ENCODE measurements at places on chromosomes 11 and 22. TPM values are rescaled to one million over a fixed set of nuclear protein-coding genes. Genes with fewer than 3 reads are reported as not detected.

- no peak for DNase-seq
Measured at GRCh38 chr11:76073724-76074123, 132.6 kb downstream of the WNT11 start.

- peak; percentile 89 for DNase-seq
Measured at GRCh38 chr11:72591785-72592502, 82.3 kb downstream of the PDE2A start.

DNA sequence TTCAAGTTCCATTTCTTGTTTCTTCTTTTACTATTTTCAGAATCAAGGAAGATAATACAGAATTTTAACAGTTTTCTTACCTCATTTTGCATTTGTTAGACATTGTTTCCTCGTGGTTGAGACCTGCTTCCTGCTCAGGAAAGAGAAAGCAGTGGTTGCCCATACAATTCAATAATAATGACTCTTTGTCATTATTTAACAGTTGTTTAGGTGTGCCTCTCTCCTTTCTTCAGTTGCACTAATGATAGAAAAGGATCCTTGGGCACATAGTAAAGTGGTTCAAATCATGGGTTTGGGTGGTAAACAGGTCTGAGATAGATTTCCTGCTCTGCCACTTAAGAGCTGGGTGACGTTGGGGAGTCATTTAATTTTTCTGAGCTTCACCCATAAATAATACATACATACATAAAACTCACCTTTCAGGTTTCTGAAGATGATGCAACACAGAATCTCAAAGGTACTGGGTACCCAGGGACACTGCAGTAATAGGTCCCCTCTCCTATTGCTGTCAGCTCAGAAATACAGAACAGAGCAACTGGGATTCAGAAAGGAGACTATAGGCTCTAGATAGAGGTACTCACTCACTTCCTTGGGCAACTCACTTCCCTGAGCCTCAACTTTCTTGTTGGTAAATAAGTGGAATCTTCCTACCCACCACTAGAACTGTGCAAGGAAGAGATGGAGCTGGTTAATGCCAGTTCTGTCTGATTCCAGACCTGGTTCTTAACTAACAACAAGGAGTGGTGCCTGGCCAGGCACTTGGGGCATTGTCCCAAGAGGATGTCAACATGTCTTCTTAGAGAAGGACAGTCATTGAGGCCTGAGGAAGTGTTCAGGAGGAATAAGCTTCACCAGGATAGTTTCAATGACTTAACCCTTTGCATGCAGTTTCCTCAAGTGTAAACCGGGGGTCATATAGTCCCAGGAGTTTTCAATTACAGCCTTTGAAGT, 34.9 kb downstream of the CD44 start:
- DNase-seq, result no peak

GRCh38 chr22:42562279-42562678, 8.5 kb downstream of the SERHL2 start:
- DNase-seq, result no peak

DNA sequence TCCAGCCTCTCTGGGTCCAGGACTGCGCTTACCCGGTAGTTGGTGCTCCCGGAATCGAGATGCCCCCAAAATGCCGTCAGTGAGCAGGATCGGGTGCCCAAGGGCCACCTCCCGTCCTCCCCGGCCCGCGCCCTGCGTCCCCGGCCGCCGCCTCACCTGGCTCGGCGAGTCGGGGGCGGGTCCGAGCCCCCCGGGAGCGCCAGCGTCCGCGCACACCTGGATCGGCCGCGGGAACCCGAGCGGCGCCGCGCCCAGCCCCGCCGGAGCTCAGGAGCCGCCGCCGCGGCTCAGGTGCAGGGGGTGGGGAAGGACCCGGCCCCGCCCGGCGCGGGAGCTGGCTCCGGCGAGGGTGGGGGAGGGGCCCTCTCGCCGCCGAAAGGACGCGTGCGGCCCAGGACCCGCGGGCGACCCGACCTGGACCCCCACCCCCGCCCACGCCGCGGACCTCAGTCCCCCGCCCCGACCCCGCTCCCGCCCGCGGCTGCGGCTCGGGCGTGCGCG, at the start of gene SHANK2:
Gene SHANK2, minus strand, starts transcription at position 309 of the 501 bp plus-strand sequence. CDS start 105,251 bp downstream, outside the sequence.
- no peak for DNase-seq

- peak; percentile 69 for DNase-seq
Measured at GRCh38 chr22:32528984-32529982, 54.7 kb downstream of the FBXO7 start.

DNA sequence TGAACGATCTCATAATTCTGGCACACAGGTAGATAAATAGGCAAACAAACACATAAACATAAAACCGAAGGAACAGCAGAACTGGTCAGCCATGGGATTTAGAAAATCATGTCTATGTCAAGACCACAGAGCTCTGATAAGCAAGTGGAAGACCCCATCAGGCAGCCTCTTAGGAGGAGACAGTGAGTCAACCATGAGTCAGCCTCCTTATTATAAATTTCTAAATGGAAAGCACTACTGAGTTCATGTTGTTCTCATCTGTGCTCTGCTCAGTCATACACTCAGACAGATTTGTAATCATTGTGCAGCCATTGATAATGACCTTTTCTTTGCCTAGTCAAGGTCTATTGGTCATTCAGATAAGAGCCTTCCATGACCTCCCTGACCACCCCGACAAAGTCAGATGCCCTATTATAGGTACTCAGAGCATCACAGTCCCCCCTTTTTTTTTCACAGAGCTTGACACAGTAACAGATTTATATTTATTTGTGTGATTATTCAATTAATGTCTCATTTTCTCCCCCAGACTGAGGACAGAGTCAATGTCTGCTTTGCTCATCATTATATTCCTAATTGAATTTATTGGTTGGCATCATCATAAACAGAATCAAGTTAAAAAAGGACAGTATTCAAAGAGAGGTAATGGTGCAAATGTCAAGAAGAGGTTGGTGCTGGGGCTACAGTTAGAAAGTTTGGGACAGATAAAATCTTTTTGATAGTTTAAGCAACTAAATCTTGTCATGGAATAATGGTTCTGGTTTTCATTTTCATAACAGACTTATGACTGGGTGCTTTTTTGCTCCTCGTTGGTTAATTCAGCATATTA, 579.7 kb upstream of the CCDC90B start:
- DNase-seq, result no peak

- no peak for DNase-seq
Measured at GRCh38 chr11:31199378-31199777, 170.2 kb downstream of the DCDC1 start.

DNA sequence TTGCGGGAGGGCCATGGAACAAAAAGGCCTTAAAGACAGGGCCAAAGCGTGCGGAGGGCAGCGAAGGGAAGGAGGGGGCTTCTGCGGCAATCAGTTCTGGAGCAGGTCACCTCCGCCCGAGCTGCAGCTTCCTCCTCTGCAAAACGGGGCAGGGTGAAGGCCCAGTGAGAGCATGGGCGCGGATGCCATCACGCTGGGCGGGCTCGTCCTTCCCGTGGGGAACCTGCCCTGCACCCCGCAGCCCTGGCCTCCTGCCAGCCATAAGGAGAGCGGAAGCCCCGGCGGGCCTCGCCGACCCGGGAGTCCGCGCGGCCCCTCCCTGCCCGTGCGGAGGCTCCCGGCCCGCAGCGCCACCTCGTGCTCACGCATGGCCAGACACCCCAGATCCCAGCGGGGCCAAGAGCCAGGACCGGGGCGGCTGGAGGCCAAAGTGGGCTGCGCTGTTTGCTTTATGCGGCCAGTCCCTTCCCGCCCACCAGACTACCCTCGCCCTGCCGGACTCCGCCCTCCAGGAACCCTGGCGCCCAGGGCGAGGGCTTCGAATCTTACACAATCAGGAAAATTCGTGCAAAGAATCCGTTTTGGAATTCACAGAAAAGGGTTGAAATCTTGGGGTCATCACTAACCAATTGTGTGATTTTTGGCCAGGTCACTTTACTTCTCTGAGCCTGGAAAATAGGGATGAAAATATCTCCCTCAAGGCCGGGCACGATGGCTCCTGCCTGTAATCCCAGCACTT, 16.1 kb downstream of the TSKU start:
- peak; percentile 49 for DNase-seq

DNA sequence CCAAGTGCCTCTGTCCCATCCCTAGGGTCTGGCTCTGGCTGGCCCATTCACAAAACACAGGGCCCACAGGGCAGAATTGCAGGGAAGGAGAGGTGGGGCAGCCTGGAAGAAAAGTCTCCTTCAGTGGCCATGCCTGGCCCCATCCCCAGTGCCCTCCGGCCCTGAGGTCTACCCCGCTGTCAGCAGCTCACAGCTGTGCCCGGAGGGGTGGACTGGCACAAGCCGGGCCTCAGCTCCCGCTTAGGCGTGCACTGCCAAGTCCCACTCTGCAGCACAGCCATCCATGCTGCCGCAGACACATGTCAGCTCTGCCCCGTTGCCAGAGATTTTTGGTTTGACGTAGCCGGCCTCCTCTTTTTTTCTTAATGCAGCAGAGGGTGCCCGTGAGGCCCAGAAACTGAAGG, 3.9 kb upstream of the SCN2B start:
- DNase-seq, result peak; percentile 92

- DNase-seq, result no peak
Measured at GRCh38 chr11:74249496-74249895, 61.9 kb downstream of the P4HA3 start.

- DNase-seq, result no peak
Measured at GRCh38 chr11:43756575-43756974, 76.0 kb downstream of the HSD17B12 start.

GRCh38 chr11:120098503-120099020, 39.4 kb downstream of the TRIM29 start:
- no peak for DNase-seq

GRCh38 chr11:118264569-118265465, 720 bp upstream of the MPZL2 start:
- DNase-seq, result no peak

DNA sequence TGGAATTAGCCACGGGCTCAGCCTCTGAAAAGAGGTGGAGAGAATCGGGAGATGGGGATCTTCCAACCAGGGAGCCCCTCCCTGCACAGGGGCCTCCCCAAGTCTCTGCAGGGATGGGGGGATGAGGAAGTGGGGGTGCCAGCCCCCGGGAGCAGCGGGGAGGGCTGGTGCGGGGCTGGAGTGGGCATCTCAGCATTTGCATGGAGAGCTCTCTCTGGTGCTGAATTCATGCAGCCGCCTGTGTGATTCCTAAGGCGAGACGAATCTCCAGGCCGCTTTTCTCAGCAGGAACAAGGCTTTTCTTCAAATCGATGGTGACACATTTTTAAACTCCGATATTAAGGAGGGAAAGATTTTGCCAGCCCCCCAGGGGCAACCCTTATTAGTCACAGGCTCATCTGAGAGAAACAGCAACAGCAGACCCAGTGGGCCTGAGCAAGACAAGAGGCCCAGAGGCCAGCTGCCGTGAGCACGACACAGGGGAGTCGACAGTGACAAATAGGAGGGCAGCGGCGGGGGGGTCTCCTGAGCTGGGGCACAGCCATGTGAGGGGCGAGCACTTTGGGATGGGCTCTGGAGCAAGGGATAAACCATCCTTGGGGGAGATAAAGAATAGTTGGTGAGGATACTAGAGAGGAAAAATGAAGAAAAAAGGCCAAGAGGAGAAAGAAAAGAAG, 29.0 kb downstream of the MACROD1 start:
- no peak for DNase-seq

GRCh38 chr11:71582309-71582895, at the start of gene KRTAP5-11:
Gene KRTAP5-11 (minus strand): TSS chr11:71582875. CDS start chr11:71582837, 38 bp downstream.
- no peak for DNase-seq

DNA sequence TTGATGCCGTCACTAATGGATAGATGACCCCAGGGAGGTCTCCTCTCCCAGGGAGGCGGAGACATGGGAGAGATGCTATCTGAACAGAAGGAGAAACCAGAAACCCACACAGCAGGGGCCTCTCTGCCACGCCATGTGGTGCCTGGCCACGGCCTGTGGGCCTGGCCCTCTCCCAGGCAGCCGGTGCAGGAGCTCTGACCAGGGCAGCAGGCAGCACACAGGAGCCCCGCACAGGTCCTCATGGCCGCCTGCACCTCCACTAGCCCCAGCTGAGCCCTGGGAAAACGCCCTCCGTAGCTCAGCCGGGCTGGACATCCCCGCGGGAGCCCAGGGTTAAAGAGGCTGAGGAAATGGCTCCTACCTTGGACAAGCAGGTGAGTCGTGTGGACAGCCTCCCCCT, 19.8 kb downstream of the IGSF9B start:
- DNase-seq, result no peak

GRCh38 chr22:33109514-33110430, 51.6 kb upstream of the SYN3 start:
- no peak for DNase-seq

DNA sequence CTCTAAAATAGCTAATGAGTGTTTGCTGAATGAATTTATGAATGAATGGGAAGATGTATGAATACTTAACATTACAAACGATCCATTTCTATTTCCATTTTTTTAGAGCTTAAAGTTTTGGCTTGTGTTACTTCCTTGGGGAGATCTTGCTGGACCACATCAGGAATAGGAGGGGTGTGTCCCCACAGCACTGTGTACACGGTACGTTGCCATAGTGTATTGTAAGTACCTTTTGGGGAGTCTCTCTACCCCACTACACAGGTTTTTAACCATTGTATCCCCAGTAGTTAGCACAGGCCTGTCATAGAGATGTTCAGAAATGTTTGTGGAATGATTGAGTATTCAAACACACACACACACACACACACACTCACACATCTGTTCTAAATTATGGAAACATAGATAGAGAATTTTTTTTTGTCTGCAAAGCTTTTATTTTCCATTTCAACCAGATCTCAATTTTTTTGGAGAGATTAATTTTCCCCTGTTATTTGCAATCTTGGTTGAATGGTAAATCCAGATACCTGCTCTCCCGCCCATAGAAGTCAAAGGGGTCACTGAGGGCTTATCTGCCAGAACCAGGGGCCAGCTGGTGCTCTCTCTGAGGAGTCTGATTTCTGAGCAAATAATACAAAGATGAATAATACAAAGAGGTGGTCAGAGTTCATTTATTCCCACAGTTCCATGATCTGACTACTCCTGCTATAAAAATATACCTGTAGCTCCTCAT, 471.0 kb downstream of the INSC start:
- no peak for DNase-seq

DNA sequence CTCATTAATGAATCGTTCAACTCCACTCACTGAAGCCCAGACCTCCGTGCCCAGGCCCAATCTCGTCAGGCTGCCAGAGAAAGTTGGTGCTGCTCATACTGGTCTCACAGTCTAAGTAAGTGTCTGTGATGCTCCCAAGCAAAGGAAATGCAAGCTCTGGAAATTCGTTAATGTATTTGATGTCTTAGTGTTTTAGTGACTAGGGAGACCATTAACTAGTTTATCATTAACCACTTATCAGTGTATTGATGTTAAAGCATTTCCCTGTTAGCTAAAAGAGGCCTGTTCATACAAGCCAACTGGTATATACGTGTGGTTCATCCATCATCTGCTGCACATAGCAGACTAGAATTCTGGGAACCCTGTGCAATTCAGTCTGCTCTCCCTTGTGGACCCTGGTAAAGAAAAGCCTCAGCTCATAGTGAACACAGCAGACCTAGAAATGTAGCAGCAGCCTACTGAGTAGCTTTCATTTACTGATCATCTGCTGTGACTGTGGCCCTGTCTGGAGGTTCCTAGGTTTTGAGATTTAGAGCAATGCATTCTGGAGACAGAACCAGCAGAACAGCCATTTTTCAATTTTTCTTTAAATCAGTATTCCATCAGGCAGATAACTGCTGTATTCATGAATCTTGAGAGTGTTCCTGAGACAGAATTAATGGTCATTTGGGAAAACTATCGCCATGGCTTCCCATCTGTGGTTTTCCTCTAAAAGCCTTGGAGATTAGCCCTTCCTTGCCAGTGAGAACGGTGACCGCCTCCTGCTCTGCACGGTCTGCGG, 15.7 kb upstream of the AIFM3 start:
- DNase-seq, result no peak

GRCh38 chr11:44531116-44531504, 34.4 kb upstream of the CD82 start:
- peak; percentile 13 for DNase-seq

STIM1 gene
- 12.3 TPM for total RNA-seq

MMP27 gene
- total RNA-seq, result not detected

SLC22A8 gene
- 1.2 TPM for total RNA-seq

DGAT2 gene
- total RNA-seq, result 4.4 TPM

SLC6A5 gene
- not detected for total RNA-seq

TRIM77 gene
- not detected for total RNA-seq

Data from occipital lobe (tissue), 3 donors.